ENCODE measurements at places on chromosomes 3 and 15.

DNA sequence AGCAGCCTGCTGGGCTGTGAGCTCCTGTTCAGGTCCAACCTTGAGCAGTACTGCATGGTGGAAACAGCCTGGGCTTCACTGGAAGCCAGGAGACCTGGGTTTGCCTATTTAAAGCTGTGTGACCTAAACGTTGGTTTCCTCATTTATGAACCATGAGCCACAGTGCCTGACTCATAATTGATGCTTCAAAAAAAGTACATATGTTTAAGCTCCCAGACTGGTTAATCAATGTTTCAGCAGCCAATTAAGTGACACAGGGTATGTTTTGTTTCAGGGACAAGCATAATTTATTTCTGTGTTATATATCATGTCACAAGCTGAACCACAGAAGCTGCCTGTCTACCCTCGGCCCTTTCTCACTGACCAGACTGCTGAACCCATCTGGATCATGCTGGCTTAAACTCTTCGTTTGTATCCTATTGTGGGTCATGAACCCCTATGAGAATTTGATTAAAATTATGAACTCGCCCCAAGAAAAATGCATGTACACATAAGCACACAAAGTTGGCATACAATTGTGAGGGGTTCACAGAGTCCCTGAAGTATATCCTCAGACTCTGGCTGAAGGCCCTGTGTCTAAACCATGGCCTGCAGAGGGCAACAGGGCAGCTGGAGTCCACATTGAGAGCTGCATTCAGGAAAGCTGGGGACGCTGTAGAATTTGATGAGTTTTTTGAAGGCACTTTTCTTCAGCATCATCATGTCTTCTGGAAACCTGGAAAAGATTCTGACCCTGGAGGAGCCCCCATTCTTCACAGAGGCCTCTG lies 23.7 kb downstream of the HDC start:
- DNase-seq = no peak

DNA sequence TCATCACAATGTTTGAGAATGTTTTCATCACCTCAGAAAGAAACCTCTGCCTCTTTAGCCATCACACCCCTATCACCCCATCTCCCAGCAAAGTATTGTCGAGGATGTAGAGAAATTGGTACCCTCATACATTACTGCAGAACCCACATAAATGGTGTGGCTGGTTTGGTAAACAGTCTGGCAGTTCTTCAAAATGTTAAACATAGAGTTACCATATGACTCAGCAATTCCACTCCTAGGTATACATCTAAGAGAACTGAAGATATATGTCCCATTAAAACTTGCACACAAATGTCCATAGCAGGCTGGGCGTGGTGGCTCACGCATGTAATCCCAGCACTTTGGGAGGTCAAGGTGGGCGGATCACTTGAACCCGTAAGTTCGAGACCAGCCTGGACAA lies 8.7 kb upstream of the ETFA start:
- DNase-seq = no peak

- no peak for DNase-seq
Observed at GRCh38 chr3:187112934-187113793, 26.1 kb downstream of the RPL39L start.

GRCh38 chr3:131995891-131996290 lies 38.9 kb downstream of the CPNE4 start:
- DNase-seq = no peak

- no peak for DNase-seq
Observed at GRCh38 chr15:92724144-92724543, 68.6 kb upstream of the FAM174B start.

GRCh38 chr15:83533410-83533962 lies 86.3 kb downstream of the SH3GL3 start:
- no peak for DNase-seq

DNA sequence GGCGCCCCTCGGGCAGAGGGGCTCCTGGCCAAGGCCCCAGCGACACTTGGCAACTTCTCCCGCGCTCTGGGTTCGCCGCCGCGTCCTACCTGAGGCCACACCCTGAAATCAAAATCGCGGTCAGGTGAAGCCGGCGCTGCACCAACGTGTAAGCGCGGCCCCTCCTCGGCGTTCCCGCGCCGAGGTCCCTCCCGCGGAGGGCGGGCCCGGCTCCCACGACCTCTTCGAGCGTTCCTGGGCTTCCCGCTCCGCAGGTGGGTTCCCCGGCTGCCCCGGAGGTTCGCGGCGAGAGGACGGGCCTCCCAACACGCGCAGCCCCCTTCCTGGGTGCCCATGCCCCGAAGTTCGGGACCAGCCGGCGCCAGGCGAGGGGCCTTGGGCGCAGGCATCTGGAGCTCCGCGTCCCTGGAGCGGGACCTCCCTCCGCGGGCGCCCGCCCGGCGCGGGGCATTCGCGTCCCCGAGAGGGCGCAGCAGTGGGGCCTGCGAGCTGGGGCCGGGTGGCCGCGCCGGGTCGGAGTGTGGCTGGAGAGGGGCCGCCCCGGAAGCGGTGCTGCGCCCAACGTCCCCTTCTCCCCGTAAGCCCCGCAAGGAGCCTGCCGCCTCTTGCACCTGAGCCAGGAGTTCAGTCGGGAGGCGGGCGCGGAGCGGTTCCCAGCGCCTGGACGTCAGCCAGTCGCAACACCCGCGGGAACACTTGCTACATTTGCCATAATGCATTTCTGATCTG lies 13.7 kb downstream of the PAK6 start:
- peak; percentile 73 for DNase-seq

DNA sequence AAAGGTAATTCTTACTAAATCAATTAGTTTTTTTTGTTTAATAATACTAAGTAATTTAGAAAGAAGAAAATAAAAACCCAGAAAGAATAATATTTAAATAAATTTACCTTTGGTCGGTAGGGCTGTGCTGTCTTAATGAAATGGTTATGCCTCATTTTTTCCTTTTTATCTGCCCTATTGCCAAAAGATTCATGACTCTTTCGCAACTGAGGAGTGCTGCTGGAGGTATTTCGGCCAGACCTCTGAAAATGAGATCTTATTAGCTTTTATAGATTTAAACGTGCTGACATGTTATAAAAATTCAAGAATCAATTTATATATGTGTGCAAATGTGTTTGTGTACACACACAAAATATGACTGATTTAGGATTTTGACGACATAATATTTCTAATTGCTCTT lies 67.1 kb upstream of the USP50 start:
- DNase-seq = no peak

DNA sequence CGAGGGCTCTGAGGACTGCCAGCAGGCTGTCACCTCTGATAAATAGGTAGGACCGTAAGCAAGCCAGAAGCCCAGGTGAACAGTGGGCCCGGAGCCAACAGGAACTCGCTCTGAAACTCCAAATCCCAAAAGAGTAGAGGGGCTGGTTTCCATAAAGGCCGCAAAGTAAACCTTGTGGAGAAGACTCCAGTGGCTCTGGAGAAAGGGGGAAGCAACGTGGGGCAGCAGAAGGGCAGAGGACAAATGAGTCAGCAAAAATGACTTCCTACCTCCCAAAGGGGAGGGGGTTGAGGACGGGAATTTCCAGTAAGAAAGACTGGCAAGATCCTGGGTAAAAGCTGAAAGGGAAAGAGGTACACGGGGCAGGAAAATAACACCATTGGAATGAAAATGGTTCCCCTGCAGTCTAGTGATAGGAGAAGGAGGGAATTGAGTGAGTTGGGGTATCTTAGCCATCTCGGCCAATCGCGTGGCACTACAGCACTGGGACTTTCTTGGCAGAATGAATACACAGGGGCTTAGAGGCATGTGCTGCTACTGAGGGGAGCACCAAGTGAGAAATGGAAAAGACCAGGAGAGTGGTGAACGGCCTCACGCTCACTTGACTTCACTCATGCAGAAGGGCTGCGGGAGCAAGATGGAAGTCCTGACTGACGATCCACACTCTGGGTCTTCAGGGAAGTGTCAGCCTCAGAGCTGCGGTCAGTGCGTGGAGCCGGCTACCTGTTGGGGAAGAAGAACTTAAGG lies 33.2 kb downstream of the BMF start:
- no peak for DNase-seq

DNA sequence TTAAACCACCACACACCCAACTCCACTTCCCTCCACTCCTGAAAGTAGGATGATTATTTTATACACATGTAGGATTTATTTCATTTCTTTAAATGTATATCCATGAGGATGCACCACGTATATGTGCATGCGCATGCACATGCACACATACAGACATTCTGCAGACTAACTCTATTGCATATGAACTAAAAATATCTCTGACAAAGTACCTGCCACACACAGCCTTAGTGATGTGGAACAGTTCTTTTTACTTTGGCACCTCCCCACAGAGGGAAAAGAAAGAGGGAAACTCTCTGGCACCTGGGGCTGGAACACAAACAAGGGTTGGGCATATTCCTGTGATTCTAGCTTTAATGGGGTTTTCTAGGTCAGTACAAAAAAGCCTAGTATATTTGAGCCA lies 138.2 kb downstream of the CLASP2 start:
- no peak for DNase-seq

DNA sequence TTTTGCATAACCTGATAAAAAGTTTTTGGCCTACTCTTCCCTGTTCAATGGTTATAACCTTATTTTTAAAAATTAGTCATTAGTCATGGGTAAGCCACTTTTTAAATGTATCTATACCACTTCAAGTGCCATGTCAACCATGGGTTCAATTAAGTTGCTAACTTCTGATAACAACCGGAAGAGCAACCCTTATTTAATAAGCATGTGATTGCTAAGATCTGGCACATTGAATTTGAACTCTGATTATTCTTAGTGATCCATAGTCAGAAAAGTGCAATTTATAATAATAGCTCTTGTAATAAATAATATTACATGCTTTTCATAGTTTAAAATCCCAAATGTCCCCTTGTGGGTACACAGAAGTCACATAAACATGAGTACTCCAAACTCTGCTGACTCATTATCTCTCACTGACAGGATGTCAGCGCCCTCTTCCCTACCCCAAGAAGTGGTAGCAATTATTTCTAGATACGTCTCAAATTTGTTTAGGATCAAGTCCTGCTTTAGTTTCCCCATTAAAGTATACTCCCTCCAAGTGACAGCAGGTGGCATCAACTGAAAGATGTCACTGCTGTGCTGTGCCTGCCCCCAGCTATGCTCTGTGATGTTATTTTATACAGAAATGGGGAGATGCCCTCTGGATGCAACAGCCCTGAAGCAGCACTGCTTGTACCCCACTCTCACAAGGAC lies 18.6 kb downstream of the SAMD7 start:
- no peak for DNase-seq

DNA sequence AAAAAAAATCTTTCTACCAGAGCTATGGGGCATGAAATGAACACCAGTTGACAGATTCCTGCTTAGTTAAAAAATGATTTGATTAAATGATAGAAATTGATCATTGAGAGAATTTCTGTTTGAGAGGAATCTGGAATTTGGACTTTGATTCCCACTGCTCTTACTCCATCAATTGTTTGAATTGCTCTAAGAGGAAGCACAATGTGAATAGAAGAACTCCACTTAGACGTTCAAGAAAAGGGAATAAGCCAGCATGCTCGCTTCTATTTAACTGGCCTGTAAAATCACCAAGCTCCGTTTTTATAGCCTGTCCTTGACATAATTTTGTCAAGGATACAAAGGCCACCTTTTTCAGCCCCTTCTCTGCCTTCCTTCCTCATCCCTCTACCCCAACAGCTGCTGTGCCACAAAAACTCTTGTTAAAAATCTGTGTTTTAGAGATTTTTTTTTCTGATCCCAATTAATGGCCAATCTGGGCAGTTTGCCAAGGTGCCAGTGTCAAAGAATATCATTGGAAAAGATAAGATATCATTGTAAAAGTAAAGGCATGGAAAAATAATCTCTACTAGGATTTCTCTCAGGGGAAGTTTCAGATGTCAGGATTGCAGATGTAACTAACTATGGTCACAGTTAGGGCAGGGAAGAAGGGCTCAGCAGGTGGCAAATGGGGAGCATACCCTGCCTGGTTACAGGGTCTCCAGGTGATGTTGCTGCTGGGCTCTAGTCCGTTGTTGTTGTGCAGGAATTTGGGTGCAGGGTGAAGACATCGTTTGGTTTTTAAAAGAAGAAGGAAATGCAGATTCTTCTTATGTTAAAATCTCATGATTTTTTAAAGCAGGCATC lies 301.8 kb upstream of the PDZRN3 start:
- DNase-seq = no peak

DNA sequence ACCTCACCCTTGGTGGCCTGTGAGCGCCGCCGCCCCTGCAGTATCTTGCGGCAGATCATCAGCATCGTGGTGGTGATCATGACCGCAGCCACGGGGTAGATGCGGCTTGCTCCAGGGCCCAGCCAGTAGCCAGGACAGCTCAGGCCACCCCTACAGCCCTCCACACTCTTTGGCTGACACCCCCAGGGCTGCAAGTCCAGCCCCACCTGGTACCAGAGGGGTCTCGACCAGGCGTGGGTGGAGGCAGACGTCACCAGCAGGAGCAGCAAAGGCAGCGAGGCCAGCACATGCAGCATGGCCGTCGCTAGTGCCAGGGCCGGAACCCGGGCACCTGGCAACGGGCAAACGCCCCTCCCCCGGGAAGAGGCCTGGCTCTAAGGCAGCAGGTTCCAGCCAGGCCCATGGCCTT lies at the start of gene TMEM89:
Gene TMEM89 (minus strand): TSS at position 309 of the 409 bp plus-strand sequence. CDS start 13 bp downstream, at position 296.
- no peak for DNase-seq

GRCh38 chr3:148079370-148079769 lies 618.3 kb upstream of the AGTR1 start:
- no peak for DNase-seq

DNA sequence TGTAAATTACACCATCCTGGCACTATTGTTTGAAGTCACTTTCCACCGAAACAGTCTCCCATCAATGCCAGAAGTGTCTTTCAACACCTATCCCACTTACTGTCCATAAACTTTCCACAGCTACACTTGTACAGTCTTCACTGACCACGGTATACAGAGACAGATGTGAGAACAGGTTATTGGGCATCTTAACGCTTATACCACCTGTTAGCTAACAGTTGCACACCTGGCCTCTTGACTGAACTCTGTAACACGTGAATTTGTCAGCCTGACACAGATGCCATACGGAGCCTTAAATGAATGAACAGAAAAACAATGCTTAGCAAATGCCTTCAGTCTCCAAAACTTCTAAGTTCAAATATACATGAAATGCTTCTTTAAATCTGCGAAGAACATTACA lies 440.5 kb downstream of the SHQ1 start:
- no peak for DNase-seq

DNA sequence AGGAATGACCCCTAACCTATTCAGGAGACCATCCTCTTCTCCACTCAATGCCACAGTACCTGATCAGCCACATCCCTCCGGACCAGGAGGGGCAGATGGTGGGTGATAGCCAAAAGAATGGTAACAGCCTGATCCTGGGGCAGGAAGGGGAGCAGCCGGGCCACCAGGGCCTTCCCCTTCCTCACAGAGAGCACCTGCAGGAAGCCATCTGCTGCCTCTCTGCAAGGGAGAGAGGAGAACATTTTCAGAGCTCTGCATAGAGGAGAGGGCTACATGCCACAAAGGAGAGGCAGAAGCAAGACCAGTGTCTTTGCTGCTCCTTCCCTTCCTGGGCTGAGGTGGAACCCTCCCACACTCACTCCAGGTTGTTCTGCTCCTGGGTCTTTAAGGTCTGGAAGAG lies 5.5 kb upstream of the SPG11 start:
- DNase-seq = no peak

DNA sequence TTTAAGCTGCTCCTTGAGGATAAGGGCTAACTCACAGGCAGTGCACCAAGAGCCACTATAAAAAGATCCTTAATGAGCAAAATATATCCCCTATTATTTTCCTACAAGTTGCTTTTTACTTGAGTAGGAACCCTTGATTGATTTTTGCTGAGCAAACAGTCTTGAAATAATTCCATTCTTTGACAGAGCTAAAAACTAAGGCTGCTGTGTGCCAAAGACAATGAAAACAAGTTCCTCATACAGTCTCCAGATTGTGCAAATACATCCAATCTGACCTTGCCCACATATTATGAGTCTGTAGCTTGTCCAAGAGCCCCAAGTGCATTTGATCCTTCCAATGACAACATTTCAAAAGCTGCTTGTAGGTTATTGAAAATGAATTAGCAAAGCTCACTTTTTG lies 15.0 kb downstream of the PRKAR2A start:
- DNase-seq = no peak

All from colonic mucosa (tissue), 4 donors.